ENCODE measurements at places on chromosomes 1 and 21.

DNA sequence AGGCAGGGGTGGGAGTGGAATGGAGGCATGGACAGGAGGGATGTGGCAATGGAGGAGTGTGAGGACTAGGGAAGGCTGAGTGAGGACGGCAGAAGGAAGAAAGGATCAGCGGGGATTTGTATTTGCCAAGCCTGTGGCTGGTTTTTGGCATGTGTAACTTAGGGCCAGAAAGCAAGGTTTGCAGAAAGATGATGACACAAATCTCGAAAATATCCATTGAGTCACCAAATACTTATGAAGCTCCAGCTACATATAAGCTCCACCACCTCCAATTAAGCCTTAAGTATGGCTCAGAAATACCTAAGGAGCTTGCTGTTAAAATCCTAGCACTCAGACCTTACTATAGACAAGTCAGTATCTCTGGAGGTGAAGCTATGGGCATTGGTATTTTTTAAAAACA, 90.1 kb downstream of the OMA1 start:
- no peak for DNase-seq

DNA sequence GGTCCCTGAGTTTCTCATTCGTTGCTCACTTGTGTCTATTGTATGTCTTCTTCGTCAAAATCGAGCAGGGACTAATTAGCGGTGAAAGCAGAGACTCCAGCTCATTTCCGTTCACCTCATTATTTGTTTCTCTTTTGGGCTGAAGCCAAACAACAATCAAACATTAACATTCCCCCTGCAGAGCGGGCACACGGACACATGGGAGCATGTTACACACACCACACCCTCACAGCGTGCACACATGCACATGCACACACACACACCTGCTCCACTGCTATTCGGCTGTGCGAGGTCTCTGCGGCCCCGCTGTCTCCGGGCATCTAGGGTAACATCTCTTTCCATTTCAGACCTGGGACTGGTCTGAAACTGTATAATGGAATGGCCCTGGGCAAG, 58.5 kb upstream of the LRRC8D start:
- DNase-seq = no peak

DNA sequence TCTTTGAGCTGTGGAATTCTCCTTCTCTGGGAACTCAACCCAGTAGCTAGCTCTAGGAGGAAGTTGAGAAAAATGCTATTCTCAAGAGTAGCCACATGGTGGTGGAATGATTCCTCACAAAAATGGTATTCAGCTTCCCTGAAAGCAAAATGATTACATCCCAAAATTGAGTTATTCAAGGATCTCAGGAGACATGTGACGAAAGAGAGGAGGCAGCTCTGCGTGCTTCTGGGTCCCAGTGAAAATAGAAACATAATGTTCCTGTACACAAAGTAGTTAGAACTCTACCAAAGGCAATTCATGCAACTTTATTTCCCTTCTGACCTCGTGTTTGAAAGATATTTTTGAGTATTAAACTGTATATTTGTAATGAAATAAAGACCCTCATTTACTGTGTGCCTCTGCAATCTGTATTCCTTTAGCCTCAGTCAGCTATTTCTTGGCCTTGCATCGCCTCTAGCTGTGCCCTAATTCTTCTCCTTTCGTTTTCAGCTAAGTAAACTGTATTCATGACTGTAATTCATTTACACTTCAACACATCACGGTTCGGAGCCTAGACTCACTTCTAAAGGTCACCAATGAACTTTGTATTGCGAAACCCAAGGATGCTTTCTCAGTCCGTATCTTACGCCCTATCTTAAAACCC, 167.3 kb downstream of the FASLG start:
- DNase-seq = peak; percentile 65

DNA sequence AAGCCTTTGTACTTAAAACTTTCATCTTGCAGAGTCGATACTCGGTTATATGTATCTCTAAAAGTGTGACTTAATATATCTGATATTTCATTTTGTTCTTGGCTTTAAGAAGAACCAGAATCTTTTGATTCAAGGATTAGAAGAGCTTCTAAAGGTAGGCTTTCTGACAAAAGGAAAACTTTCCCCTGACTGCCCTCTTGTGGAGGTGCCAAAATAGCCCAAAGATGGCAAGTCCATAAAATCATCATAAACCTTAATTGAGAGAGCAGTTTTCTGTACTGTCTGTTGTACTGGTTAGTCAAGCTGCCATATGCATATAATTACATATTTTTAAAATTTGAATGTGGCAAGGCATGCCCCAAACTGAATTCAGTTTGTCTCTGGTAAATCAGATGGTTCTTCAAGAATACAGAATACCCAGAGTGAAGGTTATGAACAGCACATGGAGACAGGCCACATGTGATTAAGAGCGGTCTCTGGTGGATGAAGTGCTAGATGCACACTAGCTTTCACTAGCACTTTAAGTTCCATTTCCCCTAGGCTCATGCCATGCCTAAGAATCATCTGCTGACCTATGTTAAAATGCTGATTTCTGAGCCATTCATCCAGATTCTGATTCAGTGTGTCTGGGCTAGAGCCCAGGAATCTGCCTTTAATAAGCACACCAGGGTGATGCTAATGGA, 27.7 kb upstream of the ELAVL4 start:
- DNase-seq = peak; percentile 36

DNA sequence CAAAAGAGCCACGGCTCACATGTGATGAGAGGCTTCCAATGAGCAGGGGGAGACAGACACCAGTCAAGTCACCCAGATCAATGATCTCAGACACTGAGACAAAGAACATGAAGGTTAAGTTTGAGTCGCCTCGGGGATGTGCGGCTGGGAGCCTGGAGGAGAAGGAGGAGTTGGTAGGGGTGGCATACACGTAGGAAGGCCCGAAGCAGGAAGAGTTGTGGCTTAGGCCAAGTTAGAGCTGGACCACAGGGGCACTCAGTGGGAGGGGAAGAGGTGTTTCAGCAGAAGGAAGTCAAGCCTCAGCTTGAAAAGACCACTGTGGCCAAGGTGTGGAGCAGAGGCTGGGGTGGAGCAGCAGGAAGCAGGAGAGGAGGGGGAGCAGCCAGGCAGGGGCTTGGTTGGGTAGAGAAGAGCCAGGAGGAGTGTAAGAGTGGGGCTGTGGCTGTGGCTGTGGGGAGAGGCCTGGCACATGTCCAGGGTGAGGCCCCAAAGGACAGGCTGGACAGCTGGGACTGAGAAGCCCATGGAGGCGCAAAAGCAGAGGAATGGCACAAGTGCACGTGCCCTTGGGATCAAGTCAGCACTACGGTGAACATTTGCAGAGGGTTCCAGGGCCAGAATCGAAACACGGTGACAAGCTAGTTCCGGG, 27.6 kb downstream of the CTNNBIP1 start:
- DNase-seq = no peak

DNA sequence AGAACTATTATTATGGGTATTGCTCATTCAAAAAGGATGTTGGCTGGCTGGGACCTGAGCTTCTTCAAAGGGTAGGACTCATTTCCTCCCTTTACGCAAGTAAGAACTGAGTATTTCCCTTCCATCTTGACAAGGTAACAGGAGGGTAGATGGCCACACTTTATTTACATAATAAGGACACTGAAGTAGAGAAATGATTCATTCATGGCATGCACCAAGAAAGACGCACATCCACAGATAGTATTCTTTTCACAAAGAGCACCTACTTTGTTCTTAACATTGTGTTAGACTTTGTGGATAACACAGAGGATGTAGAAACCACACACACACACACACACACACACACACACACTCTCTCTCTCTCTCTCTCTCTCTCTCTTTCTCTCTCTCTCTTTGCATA, 82.9 kb downstream of the FAM78B start:
- no peak for DNase-seq

DNA sequence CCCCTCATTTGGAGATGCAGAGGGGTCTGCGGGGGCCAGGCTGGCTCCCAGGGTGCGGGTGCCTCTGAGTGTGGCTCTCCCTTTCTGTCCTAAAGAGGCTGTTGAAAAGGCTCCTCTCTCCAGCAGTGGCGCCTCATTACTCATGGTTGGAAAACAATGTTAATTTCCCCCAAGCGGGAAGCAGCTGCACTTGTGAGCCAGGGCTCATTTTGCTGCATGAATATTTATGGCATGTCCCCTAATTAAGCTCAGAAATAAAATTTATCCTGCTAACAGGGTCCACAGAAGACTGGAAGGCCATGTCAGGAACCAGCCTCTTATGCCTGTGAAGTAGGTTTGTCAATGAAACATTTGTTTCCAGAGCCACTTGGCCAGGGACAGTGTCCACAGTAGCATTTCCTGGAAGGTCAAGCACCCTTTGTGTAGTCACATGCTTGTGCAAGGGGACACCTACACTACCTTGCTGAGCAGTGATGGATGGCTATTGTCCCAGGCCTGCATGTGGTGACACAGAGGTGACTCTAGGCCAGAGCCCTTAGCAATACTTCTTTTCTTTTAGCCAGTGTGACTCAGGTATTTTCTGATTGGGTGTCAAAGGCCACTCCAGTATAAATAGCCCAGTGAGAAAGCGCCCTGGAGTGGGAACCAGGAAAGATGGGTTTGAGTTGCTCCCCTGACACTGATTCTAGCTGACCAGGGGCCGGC, 259.0 kb downstream of the FOXD2 start:
- DNase-seq = no peak

- DNase-seq = no peak
These were observed 22.5 kb upstream of the PEF1 start for GRCh38 chr1:31667065-31667785.

- DNase-seq = peak; percentile 32
These were observed 46.6 kb downstream of the ZBTB17 start for GRCh38 chr1:15928971-15929965.

DNA sequence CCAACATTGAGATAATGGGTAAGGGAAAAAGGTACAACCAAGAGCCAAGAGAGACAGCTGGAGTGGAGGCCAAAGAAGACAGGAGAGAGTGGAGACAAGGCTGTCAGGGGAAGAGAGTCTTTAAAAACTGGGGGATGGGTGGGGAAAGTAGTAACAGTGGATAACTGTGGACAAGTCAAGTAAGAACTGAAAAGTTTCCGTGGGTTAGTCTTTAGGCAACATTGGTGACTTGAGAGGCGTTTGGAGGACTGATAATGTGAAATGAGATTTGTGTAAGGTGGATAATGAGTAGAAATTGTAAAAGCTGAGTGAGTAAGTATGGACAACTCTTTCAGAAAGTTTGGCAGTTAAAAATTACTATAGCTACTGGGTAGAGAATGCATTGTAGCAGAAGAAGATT, 10.4 kb downstream of the PPP2R5A start:
- DNase-seq = no peak
